ENCODE measurements at places on chromosomes 12 and 14.

- H3K4me1 ChIP-seq = no peaks in the 10 kb centered on the region
- H3K36me3 ChIP-seq = no peaks in the 10 kb centered on the region
- no peak overlapping the region for H3K27ac ChIP-seq
- peaks cover 78% of the 10 kb centered on the region for H3K27me3 ChIP-seq
Observed at GRCh38 chr12:130087222-130087621, 75.0 kb upstream of the FZD10 start.

DNA sequence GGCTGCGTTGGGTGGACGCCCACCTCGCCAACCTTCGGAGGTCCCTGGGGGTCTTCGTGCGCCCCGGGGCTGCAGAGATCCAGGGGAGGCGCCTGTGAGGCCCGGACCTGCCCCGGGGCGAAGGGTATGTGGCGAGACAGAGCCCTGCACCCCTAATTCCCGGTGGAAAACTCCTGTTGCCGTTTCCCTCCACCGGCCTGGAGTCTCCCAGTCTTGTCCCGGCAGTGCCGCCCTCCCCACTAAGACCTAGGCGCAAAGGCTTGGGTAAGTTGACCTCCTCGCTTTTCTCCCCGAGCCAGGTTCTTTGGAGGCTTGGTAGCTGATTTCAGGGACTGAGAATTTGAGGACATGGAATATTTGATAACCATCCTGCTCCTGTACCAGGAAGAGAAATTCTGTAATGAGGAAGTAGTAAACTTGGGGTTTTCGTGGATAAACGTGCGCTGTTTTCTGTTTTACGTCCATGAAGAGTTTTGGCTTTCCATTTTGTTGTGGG, 530 bp downstream of the APAF1 start:
- DNase-seq = no peak
- peak overlapping the region; percentile 95 for H3K4me3 ChIP-seq
- peak overlapping the region; percentile 92 for H3K27ac ChIP-seq
- no peaks in the 10 kb centered on the region for H3K27me3 ChIP-seq

DNA sequence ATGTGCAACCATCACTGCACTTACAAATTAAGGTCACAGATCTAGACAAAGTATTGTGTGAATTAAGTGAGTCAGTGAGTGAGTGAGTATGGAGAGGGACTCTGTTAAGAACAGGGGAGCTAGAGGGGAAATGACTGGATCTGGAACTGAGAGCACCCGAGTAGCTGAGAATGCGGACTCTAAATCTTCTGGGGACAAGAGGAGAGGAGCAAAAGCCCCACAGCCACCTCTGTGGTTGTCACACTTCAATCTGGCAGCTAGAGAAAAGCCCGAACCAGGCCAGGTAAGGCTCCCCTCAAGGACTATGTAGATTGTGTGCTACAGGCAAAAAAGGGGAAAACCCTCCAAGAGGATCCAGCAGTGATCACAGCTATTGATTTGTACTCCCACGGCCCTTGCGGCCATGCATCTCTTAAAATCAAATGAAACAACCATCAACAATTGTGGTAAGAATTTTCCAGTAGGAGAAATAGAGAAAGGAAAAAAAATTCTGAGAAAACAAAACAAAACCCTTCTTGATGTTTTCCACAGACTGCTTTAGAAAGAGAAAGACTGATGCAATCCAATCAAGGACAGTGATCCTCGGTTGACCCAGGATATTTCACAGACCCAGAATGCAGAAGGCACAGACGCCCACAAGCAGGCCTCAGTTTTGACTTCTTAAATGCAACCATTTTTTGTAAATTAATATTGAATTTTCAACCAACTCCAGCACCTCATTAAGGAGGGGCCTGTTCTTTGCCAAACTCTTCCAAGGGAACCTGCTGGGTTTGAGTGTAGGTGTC, 109.6 kb downstream of the SLC38A6 start:
- DNase-seq = no peak
- H3K27me3 ChIP-seq = no peaks in the 10 kb centered on the region
- H3K36me3 ChIP-seq = peaks cover under 1% of the 10 kb centered on the region

- no peaks in the 10 kb centered on the region for H3K27me3 ChIP-seq
- no peak for DNase-seq
- no peak overlapping the region for H3K4me3 ChIP-seq
- H3K4me1 ChIP-seq = peaks cover 6% of the 10 kb centered on the region
Observed at GRCh38 chr12:114967151-114967550, 283.2 kb upstream of the TBX3 start.

GRCh38 chr12:79455286-79455685, 235.5 kb downstream of the PAWR start:
- peaks cover 1% of the 10 kb centered on the region for H3K36me3 ChIP-seq
- no peak overlapping the region for H3K4me3 ChIP-seq
- peaks cover 6% of the 10 kb centered on the region for H3K4me1 ChIP-seq
- no peak overlapping the region for H3K27ac ChIP-seq
- no peak for DNase-seq

- H3K27me3 ChIP-seq = no peaks in the 10 kb centered on the region
- H3K4me1 ChIP-seq = peaks cover 14% of the 10 kb centered on the region
- DNase-seq = no peak
- no peaks in the 10 kb centered on the region for H3K36me3 ChIP-seq
- H3K27ac ChIP-seq = peak overlapping the region; percentile 4
Observed at GRCh38 chr14:73797543-73798265, 53.9 kb upstream of the PTGR2 start.

DNA sequence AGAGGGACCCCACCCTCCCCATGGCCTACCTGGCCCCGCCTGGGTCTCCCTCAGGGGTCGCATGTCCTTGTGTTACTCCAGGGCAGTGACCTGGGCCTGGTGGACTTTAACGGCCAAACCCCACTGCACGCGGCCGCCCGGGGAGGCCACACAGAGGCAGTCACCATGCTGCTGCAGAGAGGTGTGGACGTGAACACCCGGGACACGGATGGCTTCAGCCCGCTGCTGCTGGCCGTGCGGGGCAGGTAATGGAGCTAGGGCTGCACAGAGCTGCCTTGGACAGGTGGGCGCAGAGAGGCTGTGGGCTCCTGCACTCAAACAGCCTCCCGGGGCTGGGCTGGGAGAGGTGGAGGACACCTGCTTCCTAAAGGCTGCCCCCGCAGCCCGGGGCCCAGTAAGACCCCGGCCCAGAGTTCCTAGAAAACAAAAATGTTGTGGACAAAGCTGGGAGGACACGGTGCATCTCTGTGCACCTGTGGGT, 21.6 kb downstream of the ASPG start:
- H3K4me1 ChIP-seq = no peaks in the 10 kb centered on the region
- no peak for DNase-seq
- no peaks in the 10 kb centered on the region for H3K36me3 ChIP-seq
- H3K27ac ChIP-seq = no peak overlapping the region
- no peak overlapping the region for H3K4me3 ChIP-seq

DNA sequence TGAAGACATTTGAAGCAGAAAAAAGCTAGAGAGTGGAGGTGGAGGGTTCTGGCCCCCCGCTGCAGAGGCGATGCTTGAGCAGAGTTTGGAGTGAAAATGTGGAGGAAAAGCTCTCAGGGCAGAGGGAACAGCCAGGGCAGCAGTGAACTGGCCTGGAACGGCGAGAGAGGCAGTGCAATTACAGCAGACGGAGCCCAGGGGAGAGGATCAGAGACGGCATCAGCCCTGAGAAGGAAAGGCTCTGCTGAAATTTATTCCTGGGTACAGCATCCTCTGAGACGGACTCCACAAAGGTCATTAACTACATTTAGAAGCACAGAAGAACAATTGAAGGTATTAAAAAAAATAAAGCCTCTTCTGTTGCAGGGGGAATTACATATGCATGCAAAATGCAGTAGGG, 14.2 kb downstream of the STON2 start:
- no peaks in the 10 kb centered on the region for H3K27me3 ChIP-seq
- H3K4me3 ChIP-seq = no peak overlapping the region
- no peak for DNase-seq
- H3K36me3 ChIP-seq = peaks cover 5% of the 10 kb centered on the region

- H3K4me3 ChIP-seq = no peak overlapping the region
- no peaks in the 10 kb centered on the region for H3K36me3 ChIP-seq
- no peak overlapping the region for H3K27ac ChIP-seq
Observed at GRCh38 chr12:123036466-123037285, 56.2 kb downstream of the ARL6IP4 start.

- peaks cover 8% of the 10 kb centered on the region for H3K4me1 ChIP-seq
- H3K27me3 ChIP-seq = no peaks in the 10 kb centered on the region
- no peak for DNase-seq
- H3K36me3 ChIP-seq = no peaks in the 10 kb centered on the region
Observed at GRCh38 chr12:16756833-16757555, 151.0 kb upstream of the LMO3 start.

- H3K27ac ChIP-seq = peak overlapping the region; percentile 49
- H3K4me1 ChIP-seq = peaks cover 2% of the 10 kb centered on the region
- no peaks in the 10 kb centered on the region for H3K27me3 ChIP-seq
- DNase-seq = no peak
- peaks cover 2% of the 10 kb centered on the region for H3K36me3 ChIP-seq
Observed at GRCh38 chr14:33402604-33403003, 463.9 kb downstream of the NPAS3 start.

DNA sequence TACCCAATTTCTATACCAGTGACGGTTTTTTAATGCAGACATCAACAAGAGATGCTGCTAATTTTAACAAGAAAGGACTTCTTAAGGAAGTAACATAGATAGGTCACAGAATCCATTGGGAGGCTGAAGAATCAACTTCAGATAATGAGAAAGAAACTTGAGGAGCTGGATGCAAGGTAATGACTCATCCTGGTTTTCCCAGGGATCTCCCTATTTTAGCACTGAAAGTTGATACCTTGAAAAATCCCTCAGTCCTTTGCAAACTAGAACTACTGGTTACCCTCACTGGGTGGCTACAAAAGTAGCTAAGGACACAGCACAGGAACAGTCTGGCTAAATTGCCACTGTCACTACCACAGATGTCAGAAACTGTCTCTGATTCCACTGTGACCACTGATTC, 561.9 kb downstream of the FLRT2 start:
- no peak overlapping the region for H3K4me3 ChIP-seq
- peaks cover 4% of the 10 kb centered on the region for H3K36me3 ChIP-seq
- peaks cover 3% of the 10 kb centered on the region for H3K4me1 ChIP-seq
- no peak for DNase-seq
- no peak overlapping the region for H3K27ac ChIP-seq

DNA sequence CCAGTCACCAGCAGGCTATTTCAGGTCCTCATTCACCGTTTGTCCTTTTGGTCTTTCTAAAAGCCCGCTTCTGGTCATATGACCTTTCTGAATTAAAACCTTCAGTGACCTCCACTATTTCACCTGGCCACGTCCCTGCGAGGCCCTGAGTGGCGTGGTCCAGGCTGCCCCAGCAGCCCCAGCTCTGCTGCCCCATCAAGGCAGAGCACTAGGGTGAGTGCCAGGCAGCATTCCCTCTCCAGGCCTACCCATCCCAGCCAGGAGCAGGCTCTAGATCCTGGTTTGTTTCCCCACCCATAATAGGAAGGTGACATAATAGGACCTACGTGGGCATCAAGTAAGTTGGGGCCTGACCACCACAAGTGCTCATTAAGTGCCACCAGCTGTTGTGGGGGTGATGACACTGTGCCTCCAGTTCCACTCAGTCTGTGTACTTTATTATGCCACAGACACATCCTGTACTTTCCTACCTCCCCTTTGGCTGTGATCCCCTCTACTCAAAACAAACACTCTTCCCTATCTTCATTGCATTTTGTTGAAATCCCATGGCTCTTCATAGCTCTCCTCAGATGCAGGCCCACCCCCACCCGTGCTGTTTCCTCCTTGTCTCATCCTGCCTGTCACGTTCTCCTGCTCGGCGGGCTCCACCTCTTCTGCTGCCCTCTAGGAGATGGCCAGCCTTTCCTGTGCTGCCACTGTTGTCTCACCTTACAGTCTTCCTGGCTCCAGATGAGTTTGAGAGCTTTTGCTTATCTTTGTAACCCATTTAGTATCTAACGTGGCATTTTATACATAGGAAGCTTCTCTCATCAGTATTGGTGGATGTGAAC, 21.4 kb downstream of the CKB start:
- H3K4me1 ChIP-seq = no peaks in the 10 kb centered on the region
- H3K27ac ChIP-seq = no peak overlapping the region
- peaks cover 18% of the 10 kb centered on the region for H3K36me3 ChIP-seq
- no peak for DNase-seq
- no peak overlapping the region for H3K4me3 ChIP-seq

DNA sequence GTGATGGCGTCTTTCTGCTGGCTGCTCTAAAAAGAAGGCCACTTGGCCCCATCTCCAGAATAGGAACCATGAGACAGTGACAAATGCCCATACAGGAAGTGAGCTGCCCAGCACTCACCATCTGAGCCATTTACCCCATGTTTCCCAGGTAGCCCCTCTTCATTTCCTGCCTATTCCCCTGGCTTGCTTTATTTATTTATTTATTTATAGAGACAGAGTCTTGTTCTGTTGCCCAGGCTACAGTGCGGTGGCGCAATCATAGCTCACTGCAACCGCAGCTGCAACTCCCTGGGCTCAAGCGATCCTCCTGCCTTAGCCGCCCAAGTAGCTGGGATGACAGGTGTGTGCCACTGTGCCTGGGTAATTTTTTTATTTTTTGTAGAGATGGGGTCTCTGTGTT, 71.2 kb downstream of the RIN3 start:
- no peaks in the 10 kb centered on the region for H3K36me3 ChIP-seq
- H3K27ac ChIP-seq = no peak overlapping the region
- H3K4me1 ChIP-seq = no peaks in the 10 kb centered on the region
- H3K27me3 ChIP-seq = no peaks in the 10 kb centered on the region
- no peak overlapping the region for H3K4me3 ChIP-seq

DNA sequence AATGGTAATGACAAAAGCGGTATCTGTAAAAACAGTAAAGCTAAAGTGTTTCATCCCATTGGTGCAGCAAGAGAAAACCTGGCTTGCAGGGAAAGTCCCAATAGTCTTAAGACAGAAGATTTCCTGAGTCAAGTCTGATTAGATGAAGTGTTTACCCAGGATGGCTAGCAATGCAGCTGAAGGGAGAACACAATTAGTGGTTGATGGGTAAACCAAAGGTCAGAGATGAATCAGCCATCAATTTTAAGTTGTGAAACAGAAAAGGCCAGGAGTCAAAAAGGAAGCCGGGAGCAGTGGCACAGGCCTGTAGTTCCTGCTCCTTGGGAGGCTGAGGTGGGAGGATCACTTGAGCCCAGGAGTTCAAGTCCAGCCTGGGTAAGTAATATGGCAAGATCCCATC, 52.6 kb downstream of the SEC23A start:
- peaks cover 60% of the 10 kb centered on the region for H3K36me3 ChIP-seq
- DNase-seq = no peak
- no peak overlapping the region for H3K27ac ChIP-seq
- no peaks in the 10 kb centered on the region for H3K27me3 ChIP-seq

GRCh38 chr14:67757175-67757574, 55.5 kb downstream of the RDH12 start:
- H3K4me3 ChIP-seq = no peak overlapping the region
- H3K27me3 ChIP-seq = no peaks in the 10 kb centered on the region
- peaks cover 19% of the 10 kb centered on the region for H3K36me3 ChIP-seq
- H3K4me1 ChIP-seq = no peaks in the 10 kb centered on the region
- H3K27ac ChIP-seq = no peak overlapping the region
- no peak for DNase-seq

- H3K4me1 ChIP-seq = peaks cover 11% of the 10 kb centered on the region
- H3K4me3 ChIP-seq = no peak overlapping the region
- H3K27me3 ChIP-seq = no peaks in the 10 kb centered on the region
- no peaks in the 10 kb centered on the region for H3K36me3 ChIP-seq
- no peak for DNase-seq
Observed at GRCh38 chr12:68042212-68042699, 53.0 kb downstream of the IFNG-AS1 start.

GRCh38 chr12:29750928-29751220, 32.9 kb downstream of the TMTC1 start:
- H3K4me3 ChIP-seq = no peak overlapping the region
- H3K36me3 ChIP-seq = peaks cover 8% of the 10 kb centered on the region
- no peak for DNase-seq

Measured in progenitor cell of endocrine pancreas (in vitro differentiated cells).